ENCODE measurements at places on chromosomes 16 and 17. TPM values are rescaled to one million over a fixed set of nuclear protein-coding genes. Genes with fewer than 3 reads are reported as not detected.

The SLC52A1 gene
- total RNA-seq, result not detected

The CX3CL1 gene
- total RNA-seq, result 11.7 TPM

The CCL3 gene
- not detected for total RNA-seq

The CETP gene
- 0.37 TPM for total RNA-seq

The USP43 gene
- 0.12 TPM for total RNA-seq

The TRIM72 gene
- total RNA-seq, result 0.40 TPM

The SPNS2 gene
- 12.7 TPM for total RNA-seq

All from left ventricle myocardium superior (tissue), 1 donor.